ENCODE measurements at places on chromosomes 3 and 15.
A peak's percentile ranks its signal among the peaks of the same experiment; 100 is the strongest.

- peak; percentile 56 for DNase-seq
Measured at GRCh38 chr3:46089237-46090011, 62.1 kb upstream of the XCR1 start.

- no peak for DNase-seq
Measured at GRCh38 chr3:32577581-32578556, 7.2 kb upstream of the DYNC1LI1 start.

DNA sequence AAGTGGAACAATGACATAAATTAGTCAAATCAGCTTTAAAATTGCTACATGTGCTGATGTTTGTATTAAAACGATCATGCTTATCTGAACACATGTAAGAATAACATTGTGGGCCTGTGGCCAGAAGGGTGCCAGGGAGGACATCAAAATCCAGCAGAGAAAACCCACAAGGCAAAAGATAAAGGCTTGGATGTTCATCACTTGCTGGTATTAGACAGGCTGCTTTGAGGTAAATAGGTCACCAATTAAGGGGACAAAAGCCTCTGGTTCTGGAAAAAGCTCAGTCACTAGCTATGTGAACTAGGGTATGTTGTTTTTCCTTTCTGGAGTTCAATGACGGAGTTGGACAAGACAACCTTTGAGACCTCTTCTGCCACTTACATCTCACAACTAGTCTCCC, 74.4 kb upstream of the TMEM108 start:
- no peak for DNase-seq

DNA sequence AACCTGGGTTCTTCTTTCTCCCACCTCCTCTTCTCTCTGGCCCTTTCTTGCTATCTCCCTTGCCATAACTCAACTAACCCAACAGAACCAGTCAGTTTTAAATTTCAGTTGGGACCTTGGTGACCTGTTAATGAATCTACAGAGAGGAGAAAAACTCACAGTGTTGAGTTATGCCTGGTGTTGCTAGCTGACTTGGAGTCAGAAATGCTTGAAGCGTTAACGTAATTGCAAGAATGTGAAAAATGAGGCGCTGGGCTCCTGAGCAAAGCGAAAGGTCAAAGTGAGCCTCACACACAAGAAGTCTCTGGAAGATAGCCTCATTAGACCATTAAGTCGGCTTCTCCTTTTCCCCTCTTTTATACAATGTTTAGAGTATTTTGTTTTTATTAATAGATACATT, 18.4 kb downstream of the MEIS2 start:
- peak; percentile 13 for DNase-seq

- DNase-seq = no peak
Measured at GRCh38 chr3:50862221-50862620, 187.5 kb downstream of the DOCK3 start.

DNA sequence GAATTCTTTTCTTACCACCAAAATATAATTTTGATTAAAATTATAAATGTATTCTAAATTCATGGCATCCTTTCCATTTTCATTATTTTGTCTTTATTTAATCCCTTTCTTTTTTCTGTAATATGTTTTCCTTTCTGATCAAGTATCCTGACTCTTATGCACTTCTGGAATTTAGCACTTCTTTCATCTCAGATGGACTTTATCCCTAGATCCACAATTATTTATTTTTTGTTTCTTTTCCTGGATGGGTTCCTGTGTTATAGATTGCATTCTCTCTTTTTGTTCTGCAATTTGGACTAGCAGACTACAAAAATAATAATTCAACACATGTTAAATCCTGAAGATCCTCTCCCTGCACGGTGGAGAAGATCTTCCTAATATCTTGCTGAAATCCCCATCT, 76.9 kb upstream of the CDIN1 start:
- no peak for DNase-seq

DNA sequence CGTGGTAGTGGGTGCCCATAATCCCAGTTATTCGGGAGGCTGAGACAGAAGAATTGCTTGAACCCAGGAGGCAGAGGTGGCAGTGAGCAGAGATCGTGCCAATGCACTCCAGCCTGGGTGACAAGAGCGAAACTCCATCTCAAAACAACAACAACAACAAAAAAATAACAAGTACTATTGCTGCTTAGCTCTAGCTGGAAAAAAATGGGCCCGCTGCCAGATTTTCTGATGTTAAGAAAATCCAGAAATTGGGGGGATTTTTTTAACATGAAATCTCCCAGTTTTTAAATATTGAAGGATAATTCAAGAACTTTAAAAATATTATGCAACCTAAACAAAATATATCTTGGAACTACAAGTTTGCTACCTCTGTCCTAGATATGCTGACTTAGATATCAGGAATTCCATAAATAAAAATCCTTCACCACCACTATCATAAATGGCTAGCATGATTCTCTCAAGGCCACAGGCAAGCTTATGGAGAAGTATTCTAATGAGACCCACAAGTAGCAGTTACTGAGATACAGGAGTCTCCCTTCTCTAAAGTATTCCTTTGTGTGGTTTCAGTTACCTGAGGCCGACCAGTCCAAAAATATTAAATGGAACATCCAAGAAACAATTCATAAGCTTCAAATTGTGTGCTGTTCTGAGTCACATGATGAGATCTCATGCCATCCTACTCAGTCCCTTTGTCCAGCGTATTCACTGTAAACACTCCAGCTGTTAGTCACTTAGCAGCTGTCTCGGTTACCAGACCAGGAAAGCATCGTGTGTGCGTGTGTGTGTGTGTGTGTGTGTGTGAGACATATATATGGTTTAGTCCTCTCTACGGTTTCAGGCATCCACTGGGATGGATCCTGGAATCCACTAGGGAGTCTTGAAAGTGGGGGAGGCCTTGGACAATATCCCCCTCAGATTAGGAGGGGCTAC, 277.2 kb downstream of the TBL1XR1 start:
- DNase-seq = peak; percentile 56

DNA sequence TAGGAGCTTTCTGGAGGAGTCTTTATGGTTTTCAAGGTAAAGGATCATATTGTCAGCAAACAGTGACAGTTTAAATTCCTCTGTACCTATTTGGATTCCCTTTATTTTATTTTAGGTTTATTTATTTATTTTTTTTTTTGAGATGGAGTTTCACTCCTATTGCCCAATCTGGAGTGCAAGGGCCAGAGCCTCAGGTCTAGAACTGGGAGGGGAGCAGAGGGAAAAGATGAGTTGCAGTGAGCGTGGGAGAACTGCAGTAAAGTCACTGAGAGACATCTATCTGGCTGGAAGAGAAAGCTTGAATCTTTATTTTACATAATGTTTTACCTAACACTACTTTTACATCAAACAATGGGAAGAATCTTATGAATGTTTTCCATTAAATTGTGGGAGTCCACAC, 49.5 kb upstream of the GK5 start:
- no peak for DNase-seq

GRCh38 chr3:97230486-97230885, 416.1 kb downstream of the EPHA6 start:
- DNase-seq = no peak

GRCh38 chr15:93382200-93382820, 293.3 kb upstream of the RGMA start:
- no peak for DNase-seq

DNA sequence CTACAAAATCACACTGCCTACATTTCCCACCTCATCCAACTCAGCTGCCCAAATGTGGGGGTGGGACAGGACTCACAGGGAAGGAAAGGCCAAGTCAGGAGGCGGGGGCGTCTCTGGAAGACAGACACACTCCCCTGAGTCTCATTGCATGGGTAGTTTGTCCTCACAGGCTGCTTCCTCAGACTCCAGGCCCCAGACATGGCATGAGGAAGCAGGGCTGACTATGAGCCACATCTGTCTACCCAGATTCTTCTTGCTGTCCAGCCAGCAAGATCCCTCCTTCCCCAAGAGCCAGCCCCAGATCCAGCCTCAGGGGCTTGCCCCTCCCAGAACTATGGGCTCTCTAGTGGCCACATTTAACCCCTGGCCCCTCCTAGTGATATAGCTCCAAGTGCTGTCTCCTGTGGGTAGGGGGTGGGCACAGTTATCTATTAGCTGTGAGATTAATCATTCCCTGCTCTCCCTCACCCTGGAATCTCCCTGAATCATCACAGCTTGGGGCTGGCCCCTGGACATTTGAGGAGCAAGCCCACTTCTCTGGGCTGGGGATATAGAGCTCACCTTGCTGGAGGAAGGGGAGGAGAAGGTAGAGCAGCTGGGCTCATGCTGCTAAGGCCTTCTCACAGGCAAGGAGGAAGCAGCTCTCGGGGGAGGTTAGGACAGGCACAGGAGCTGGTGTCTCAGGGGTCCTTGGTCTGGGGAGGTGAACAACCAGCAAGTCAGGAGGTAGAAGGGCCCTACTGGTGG, 2.1 kb upstream of the CCDC33 start:
- no peak for DNase-seq

DNA sequence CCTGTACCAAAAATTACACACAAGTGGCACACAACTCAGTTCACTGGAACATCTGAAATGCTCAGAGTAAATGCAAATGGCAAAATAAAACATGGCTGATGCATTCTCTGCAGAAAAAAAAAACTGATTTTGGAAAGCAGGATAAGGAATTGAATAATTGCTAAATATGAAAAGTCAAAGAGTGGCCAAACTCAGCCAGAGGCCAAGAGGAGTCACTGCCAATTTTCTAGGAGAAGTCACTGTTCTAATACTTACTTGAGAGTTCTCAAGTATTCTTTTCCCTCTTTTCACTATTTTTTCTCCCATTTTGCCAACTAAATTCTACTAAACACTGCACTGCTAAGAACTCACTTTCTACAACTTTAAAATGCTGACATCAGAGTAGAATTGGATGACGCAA, 1018.6 kb downstream of the TUSC7 start:
- DNase-seq = peak; percentile 66

- DNase-seq = peak; percentile 28
Measured at GRCh38 chr15:93073465-93073952, 15.5 kb downstream of the RGMA start.

DNA sequence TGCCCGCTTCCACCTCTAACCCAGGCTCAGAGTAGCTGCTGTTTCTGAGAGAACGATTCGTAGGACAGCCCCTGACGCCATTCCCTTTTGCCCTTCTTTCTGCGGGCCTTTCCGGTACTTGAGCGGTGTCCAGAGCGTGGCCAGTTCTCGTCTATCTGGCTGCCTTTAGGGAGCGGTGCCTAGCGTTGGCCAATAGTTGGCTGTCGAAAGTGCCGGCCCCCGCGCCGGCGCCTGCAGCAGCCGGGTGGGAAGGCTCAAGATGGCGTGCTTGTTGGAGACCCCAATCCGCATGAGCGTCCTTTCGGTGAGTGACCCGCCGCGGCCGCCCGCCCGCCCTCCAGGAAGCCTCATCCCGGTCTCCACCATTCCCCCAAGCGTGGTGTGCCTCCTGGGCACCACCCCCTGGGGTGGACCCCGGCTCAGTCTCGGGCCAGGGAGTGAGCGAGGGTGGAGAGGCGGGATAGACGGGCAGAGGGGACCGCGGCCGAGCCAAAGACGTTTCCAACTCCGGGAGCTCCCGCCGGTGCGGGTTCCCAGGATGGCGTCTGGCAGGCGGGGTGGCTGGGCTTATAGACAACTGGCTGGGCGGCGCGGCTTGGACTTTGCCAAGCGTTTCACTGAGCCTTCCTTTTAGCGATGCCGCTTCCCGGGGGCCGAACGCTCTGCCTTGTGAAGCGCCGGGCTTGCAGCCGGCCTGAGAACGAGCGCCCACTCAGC, at the start of gene ARMC8:
Gene ARMC8 (plus strand): TSS at position 6 of the 717 bp plus-strand sequence. CDS start 254 bp downstream, at position 260.
- DNase-seq = peak; percentile 98

GRCh38 chr3:166263460-166263859, 426.2 kb upstream of the BCHE start:
- DNase-seq = no peak

DNA sequence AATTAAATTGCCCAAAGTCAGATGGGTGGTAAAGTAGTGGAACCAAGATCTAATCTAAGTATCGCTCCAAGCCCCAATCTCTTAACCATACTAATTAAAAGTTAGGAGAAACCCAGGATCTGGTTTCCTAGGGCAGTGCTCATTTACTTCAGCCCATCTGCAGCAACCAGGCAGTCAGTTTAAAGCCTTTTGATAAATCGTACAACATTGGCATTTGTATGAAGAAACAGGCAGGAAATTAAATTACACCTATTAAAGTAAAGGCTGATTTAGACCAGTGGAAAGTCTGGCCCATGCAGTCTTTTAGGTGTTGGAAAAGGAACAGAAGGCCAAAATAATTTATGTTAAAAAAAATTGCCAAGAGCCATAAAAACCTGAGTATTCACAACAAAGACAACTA, 594.4 kb upstream of the UBE2E2 start:
- DNase-seq = no peak

DNA sequence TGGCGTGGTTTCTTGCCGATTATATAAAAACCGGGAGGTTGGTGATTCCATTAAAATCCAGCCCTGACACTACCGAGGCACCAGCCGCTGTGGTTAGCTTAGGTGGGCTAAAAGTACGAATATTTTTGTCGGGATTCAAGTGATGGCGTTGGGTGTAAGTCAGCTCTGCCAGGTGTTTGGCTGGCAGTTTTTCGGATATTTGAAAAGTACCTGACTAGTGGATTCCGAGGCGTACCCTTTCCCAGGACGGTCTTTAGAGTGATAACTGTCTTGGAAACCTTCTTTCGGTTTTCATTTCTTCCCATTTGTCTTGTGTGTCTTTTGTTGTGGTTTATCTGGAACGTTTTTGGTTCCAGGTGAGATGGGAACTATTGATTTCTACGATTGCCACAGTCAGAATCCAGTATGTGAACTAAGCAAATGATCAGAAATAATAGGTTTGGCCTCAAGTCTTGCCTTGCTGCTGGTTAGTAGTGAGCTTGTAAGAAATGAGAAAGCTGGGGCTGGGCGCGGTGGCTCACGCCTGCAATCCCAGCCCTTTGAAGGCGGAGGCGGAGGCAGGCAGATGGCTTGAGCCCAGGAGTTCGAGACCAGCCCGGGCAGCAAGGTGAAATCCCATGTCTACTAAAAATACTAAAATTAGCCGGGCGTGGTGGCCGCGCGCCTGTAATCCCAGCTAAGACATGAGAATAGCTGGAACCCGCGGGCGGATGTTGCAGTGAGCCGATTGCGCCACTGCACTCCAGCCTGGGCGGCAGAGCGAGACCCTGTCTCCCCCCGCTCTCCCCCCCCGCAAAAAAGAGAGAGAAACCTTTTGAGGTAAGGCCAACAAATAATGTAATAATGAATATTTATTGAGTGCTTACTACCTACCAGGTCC, 1.4 kb downstream of the FYTTD1 start:
- DNase-seq = peak; percentile 61

- DNase-seq = peak; percentile 30
Measured at GRCh38 chr15:79431636-79432344, at the start of gene MINAR1. MINAR1 (plus strand) TSS chr15:79432336; CDS start chr15:79456148, 23,812 bp downstream.

DNA sequence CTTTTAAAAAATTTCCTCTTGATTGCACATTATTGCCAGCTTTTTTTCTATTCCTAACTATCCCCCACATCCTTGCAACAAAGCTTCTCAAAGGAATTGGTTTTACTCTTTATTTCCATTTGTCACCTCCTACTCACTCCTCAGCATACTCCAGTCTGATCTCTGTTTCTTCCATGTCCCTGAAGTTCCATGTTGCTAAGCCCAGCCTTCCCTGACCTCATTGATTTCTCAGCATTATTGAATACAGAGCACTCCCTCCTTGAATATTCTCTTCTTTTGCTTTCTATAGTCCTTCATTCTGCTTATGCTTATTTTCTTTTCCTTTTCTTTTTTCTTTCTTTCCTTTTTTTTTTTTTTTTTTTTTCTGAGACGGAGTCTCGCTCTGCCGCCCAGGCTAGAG, 10.7 kb downstream of the ARID3B start:
- no peak for DNase-seq

Measured in muscle of back (tissue), 13 donors.